Stromal cell of bone marrow (primary cell): ENCODE measurements at places on chromosomes 7 and 10.

- peak; percentile 5 for DNase-seq
Observed at GRCh38 chr7:80581486-80582260, 56.8 kb upstream of the CD36 start.

- DNase-seq, result no peak
Observed at GRCh38 chr10:30868611-30869010, 163.1 kb downstream of the ZNF438 start.

DNA sequence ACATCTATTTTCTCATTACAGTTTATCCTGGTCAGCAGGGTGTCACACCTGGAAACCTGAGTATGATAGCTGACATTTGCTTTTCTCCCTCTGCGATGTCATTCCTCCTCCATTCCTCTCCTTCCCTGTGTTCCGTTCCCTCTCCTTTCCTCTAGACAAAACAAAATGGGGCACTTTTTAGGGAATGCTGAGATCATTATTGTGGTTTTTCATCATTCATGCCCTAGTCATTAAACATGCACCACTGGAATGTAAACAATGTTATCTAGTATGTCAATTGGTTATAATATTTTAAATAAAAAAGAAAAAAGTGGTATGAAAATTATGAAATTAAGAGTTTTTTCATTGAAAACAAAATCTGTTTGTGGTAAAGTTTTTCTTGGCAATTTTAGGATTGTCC, 132.6 kb downstream of the MAPK8 start:
- DNase-seq, result no peak

- DNase-seq, result no peak
Observed at GRCh38 chr7:123711832-123712293, 36.9 kb downstream of the WASL start.

GRCh38 chr7:52151559-52151958, 835.0 kb upstream of the COBL start:
- DNase-seq, result no peak

DNA sequence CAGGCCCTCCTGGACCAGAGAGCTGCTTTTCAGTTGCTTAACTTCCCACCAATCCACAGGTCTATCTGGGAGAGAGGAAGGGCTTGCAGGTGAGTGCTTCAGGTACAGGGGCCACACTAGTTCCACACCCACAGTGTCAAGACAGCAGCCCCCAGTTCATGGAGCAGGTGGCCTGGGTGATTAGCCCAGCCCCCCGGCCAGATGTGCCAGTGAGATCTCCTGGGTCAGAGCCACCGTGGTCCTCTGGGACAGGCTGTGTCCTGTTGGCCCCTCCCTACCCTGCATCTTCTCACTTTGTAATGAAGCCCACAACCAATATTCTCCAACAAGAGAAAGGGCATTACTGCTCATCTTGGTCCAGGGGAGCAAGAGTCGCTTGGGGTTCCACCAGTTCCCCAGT, 30.6 kb downstream of the DRGX start:
- no peak for DNase-seq

DNA sequence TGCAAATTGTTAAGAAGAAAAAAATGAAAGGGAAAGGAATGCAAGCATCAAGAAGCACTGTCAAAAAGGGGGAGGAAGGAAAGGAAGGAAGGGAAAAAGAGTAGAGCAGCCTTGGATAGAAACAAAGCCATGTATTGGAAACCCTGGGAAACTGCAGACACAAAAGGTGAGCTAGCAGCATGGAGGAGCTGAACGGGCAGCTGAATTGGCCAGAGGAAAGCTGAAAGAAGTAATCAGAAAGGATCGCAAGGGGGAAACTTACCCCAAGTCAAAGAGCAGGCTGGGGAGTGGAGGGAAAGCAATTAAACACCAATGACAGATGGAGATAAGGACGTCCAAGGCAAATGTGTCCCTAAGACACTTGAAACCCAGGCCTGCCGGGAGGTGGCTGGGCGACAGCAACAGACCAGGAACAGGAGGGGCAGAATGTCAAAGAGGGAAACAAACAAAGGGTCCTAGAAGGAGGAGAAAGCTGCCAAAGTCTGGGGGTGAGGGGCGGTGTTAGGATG, 93.8 kb upstream of the SVIL start:
- no peak for DNase-seq

- no peak for DNase-seq
Observed at GRCh38 chr10:2631557-2632205, 435.7 kb upstream of the PFKP start.
